ENCODE measurements at places on chromosomes 4 and X.
A peak's percentile ranks its signal among the peaks of the same experiment; 100 is the strongest.

- no peak for DNase-seq
These were observed 775 bp upstream of the YIPF6 start for GRCh38 chrX:68498044-68498507.

DNA sequence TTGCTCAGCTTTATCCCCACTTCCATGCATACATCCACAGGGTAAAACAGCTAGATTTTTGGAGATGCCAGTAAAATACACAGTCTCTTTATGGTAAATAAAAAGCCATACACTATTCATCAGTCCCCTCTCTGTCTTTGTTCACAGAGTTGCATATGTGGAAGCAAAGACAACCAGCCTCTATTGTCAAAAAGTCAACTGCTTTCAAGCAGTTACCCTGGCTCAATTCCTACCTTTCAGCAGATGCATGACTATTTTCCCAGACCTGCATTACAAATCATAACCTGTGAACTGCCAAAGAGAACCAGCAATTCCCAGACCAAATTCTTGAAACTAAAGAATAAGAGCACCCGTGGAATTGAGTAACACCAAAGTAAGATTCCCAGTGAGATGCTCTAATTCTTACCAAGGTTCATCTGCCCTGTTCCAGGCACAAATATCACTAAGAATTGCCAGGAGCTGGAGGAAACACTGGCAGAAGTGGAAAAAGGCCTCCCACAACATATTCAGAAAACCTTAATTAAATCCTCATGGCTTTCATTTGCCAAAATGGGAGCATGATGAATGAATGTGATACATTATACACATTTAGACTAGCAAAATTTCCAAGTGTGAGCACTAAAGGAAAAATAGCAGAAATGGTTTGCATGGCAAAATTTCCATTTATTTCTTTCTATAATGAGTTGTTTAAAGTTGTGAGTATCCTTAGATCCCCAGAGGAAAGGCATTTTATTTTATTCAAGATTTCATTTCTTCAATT lies 391.2 kb upstream of the ADGRL3 start:
- DNase-seq: no peak

GRCh38 chr4:55358246-55358645 lies 12.2 kb downstream of the SRD5A3 start:
- DNase-seq: no peak

- DNase-seq: no peak
These were observed 44.3 kb upstream of the PAGE4 start for GRCh38 chrX:49784747-49785280.

DNA sequence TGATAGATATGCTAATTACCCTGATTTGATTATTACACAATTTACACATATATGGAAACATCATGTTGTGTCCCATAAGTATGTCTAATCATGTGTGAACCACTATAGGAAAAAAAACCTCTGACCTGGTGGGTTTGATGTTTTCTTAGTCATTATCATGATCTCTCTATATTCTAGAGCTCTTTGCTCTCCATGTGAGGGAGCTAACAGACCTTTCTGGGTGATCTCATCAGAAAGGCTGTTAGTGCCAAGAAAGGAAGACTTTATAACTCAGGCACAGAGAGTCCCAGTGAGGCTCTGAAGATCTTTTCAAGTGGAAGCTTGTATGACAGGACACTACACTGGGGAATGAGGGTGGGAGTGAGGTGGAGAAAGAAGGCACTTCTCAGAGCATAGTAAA lies 527.7 kb upstream of the MAGEB2 start:
- DNase-seq: peak; percentile 18

- DNase-seq: peak; percentile 45
These were observed 1.6 kb downstream of the TRPC3 start for GRCh38 chr4:121950212-121950679.

DNA sequence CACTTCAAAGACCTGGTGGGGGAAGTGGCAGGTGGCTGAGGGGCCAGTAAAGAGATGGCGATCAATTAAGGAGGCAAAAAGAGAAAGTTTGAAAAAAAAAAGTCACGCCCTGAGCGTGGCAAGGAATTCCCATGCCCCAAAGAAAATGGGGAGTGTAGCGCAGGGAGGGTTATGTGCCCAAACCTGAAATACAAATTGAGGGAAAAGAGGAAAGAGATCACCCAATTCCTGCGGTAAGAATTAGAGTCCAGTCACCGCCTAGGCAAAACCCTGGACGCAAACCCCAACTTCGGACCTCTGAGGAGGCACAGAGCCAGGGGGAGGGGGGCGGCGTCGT lies 595 bp downstream of the ENOX2 start:
- DNase-seq: no peak
